ENCODE measurements at places on chromosomes 12 and 14. TPM values are rescaled to one million over a fixed set of nuclear protein-coding genes. Genes with fewer than 3 reads are reported as not detected.

GRCh38 chr12:13046964-13047363 is 2.8 kb downstream of the FAM234B start:
- DNase-seq = no peak

DNA sequence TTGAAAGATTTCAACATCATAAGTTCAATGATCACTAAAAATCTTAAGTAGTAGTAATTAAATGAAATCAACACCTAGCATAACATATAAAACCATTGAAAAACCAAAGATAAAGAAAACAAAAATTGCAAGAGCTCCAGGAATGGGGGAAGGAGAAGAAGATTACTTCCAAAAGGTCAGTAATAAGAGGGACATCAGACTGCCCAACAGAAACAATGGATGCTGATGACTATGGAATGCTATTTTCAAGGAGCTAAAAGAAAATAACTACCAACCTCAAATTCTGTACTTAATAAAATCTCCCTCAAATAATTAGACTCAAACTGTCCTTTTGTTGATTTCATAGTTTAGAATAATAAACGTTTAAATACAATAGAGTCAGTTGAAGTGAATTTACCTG is 314.5 kb upstream of the LMO3 start:
- no peak for DNase-seq

GRCh38 chr12:54423816-54424150 is 4.7 kb upstream of the ITGA5 start:
- no peak for DNase-seq

GRCh38 chr12:78898416-78898815 is 33.8 kb downstream of the SYT1 start:
- DNase-seq = peak; percentile 30

DNA sequence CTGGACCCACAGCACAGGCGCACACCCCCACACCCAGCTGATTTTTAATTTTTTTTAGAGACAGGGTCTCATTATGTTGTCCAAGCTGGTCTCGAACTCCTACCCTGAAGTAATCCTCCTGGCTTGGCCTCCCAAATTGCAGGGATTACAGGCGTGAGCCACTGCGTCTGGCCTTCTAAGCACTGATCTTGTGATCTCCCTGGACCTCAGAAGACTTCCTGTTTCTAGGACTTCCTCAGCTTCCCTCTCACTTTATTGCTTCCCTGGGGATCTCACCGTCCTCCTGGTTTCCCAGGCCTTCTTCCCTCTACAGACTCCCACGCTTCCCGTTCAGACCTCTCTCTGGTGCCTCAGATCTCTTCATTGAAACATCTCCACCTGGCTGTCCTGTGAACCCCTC is 13.8 kb downstream of the ZNF839 start:
- DNase-seq = no peak

GRCh38 chr12:108043750-108044533 is 85.1 kb upstream of the WSCD2 start:
- no peak for DNase-seq

DNA sequence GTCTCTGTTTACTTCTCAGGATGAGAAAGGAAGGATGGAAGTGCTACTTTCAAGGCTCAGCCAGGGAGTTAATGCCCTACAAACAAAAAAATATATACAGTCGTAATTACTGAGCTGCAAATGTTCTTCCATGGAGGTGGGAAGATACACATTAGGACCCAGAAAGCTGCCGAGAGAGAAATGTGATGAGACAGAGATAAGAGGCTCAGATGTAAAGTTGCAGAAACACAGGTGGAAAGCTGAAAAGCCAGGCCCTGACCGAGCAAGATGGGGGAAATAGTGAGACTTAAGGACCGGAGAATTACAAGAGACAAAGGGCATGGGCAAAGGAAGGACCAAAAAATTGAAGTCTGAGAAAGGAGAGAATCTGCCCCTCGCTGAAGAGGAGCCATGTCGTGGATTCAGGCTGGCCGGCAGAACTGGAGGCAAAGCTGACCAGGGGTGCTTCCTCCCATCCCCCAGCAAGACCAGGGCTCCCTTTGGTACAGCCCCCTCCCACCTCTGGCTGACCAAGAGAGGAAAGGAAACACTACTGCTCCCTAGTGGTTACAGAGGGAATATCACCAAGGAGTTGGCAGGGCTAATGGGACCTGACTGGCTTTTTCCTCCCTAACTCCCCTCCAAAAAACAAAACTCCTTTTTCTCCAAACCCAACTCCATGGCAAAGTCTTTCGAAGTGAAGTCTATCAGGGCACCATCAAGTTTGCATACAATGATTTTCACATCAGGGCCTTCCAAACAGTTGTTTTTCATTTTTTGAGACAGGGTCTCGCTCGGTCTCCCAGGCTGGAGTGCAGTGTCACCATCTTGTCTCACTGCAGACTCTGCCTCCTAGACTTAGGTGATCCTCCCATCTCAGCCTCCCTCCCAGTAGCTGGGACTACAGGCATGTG is 12.1 kb downstream of the ZFHX2 start:
- no peak for DNase-seq

DNA sequence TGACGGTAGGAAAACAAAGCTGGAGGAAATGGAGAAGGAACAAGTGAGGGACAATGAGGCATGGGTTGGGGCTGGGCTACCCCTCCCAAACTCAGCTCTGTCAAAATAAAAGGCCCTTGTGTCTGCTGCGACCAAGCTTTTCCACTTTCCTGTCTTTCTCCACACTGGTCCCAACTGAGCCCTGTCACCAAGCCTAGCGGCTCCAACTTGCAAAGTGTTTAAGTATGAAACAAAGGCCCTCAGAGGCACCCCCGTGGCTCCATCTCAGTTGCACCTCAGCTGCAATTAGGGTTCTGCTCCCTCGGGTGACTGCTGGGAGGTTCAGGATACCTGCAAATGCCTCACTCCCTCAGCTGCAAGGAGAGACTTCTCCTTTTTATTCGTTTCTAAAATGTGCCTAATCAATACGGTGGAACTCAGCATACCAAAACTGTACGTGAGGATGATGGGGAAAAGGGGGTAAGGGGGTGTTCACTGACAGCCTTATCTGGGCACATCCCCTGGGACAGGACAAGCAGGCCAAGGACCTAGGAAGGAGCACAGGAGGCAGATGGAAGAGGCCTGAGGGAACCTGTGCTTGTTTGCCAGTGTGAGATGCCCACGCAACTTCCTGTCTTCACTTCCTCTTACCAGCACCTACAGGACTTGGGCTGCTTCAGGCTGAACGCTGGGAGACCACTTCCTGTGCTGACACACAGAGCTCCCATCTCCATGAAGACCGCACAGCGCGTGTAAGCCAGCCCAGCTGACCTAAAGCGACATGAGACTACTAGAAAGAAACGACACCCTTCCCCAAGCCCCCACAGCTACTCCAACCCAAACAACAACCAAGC is 8.9 kb downstream of the VAMP1 start:
- DNase-seq = no peak

GRCh38 chr14:22524784-22525161 is 64.3 kb downstream of the DAD1 start:
- no peak for DNase-seq

DNA sequence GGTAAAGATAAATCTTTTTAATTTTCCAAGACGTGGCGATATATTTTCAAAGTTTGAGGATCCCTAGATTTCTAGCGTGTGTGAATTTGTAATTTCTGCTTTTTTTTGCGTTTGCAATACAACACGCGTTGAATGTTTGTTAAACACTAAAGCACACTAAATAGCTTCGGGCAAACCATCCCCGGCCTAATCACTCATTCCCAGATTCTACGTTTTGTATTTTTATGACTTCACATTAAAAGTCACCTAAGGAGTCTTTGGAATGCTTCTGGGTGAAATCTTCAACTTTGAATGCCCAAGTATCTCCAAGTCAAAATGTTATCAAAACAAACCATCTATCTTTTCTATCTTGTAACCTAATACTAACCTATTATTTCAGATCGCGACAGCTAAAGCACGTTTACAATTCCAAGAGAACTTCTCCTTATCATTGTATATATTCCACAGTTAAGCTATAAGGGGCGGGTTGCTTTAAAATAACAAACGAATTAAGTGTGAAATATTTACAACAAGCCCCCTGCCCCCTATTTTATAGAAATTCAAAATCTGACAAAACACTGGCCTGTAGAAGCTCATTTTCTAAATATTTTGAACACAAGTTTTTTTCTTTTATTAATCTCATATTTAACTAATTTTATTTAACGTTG is 1.1 kb downstream of the ALX1 start:
- no peak for DNase-seq

DNA sequence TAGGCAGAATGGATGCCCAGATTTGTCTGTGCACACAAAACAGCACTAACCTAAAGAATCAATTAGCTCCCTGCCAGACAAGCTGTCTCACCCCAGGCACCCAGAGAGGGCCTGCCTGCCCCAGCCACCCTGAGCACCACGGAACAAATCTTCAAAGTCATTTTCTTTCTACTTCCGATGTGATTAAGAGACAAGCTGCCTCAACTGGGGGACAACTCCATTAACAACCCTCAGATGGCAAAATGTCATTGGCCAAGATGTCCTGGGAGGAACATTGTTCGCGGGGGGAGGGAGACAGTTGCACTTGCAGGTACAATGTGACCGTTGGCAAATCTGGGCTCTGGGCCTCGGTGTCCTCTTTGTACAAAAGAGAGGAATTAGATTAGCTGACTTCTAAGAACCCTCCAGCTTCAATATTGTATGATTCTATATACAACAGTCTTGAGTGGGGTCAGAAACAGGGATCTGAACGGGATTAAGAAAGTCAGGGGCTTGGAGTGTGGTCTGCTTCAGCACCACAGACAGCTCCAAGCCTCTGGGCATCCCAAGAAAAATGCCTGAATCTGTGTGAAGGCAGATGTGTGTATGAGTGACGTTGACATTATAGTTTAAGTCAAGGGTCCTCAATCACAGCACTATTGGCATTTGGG is 42.8 kb upstream of the CMKLR1 start:
- no peak for DNase-seq

Gene TBC1D30
- total RNA-seq = 11.9 TPM

Gene WSCD2
- 0.33 TPM for total RNA-seq

Gene MDGA2
- total RNA-seq = not detected

Gene GRIP1
- total RNA-seq = 0.48 TPM

Gene KRT4
- not detected for total RNA-seq

Gene CISTR
- total RNA-seq = not detected

Gene SLCO1B1
- not detected for total RNA-seq

Gene CFAP73
- 0.29 TPM for total RNA-seq

Gene E2F7
- 0.44 TPM for total RNA-seq
